NCI-H1092 (cell line): ENCODE measurements at places on chromosomes 7 and 10.

DNA sequence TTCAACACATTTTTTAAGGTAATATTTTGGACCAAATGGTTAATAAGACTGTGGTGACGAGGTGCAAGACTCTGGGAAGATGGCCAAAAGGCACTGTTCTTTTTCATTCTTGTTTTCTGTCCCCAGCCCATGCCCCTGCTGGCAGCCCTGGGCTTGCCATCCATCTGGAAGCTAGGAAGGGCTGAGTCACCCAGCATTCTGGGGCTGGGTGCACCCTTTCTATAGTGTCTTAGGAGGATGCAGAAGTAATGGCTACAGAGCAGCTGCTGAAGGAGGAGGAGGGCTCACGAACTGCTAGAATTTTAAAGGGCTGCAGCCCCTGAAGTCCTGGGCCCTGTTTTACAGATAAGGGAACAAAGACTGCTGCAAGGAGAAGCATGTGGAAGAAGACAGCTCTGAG is 42.8 kb upstream of the ZNF32 start:
- no peak for DNase-seq

DNA sequence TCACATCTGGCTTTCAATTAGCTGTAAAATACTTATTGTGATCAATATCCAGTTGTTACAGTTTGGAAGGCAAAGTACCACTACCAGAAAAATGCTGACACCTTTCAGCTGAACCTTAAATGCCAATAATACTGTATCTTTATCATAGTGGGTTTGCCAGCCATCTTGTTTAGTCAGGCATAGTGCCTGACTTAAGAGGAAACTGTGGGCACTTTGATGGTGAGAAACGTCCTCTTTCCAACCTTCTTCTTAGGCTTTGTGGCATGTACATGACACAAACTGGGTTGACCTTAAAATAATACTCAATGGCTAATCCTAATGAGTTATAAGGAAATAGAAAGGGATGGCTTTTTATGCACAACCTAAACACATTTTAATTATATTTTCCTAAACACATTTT is 52.3 kb upstream of the PRR15 start:
- DNase-seq: no peak

DNA sequence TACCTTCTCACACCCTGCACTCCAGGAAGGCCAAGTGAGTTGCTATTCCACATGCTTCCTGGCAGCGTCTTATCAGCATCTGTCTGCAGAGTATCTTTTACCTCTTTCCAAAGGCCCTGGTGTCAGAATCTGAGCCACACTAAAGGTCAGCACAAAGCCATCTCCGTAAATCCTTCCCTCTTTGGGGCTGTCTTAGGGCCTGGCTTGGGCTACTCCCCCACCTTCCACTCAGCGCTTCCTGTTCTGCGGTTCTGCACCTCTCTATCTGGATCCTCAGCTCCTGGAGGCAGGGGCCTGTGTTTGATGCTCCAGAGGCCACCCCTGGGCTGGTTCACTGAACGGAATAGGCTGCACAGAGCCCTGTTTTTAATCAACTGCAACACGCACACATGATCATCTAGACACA is 334.8 kb upstream of the GALNT17 start:
- no peak for DNase-seq

GRCh38 chr10:50431791-50432190 is 180.5 kb upstream of the ASAH2 start:
- no peak for DNase-seq
